ENCODE measurements at places on chromosomes 16 and 17.

- peak; percentile 12 for DNase-seq
These were observed 868 bp downstream of the FAM20A start for GRCh38 chr17:68600067-68600930.

- peak; percentile 43 for DNase-seq
These were observed 7.7 kb downstream of the HAPSTR1 start for GRCh38 chr16:9099131-9099625.

DNA sequence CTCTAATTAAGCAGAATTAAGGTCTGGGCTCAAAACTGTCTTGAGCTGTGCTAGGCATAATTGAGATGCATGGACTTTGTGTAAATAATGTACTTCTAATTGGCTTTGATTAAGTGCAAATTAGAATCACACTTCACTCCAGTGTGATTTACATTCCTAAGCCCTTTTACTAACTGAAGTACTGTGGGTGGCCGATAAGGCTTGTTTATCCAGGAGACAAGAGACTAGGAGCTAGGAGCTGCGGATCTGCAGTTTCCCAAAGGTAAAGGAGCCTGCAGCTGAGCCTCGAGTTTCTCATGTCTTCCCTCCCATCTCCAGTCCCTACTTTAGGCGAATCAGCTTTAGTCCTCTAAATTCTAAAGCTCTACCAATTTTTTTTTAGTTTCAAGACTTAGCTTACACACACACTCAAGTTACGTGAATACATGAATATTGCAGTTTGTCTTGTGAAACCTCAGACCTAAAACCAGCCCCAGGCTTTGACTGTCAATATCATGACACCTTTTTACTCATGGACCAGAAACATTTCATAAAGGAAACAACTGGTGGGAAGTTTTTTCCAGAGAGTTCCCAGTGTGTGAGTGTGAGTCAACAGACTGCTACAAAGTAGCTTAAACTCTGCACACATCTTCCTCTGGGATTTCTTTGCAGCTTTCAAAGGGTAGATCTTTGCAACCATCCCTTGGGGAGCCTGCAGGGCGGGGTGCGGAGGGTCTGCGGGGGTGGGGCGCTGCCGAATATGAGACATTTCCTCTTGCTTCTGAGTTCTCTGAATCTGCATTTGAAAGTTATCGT lies 113.9 kb upstream of the TBX2 start:
- peak; percentile 43 for DNase-seq

GRCh38 chr17:8418471-8418870 lies 17.2 kb upstream of the NDEL1 start:
- no peak for DNase-seq

- no peak for DNase-seq
These were observed 52.8 kb downstream of the MARCHF10 start for GRCh38 chr17:62755141-62755851.

DNA sequence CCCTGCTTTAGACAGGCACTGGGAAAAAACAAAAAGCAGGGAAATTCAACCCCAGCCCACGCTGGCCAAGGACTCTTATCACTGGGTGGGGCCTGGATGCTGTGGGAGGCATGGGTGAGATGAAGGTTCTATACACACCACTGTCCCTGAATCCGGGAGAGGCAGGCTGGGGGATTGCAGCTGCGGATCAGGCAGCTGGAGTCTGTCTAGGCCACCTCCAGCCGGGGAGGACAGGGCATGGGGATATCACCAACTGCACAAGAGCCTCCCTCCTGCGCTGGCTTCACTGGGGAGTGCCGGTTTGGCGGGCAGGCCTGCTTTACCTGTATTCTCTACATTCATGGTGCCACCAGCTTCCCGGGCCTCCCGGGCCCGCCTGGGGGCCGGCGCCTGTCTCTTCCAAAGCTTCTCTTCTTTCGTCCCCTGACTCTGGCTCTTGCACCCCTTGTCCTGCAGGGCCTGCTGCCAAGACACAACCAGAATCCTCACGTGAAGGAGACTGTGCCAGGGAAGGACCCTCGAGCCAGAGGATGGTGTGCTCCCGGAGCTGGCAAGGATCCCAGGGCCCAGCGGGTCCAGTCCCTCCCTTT lies 13.9 kb downstream of the KIFC3 start:
- no peak for DNase-seq

DNA sequence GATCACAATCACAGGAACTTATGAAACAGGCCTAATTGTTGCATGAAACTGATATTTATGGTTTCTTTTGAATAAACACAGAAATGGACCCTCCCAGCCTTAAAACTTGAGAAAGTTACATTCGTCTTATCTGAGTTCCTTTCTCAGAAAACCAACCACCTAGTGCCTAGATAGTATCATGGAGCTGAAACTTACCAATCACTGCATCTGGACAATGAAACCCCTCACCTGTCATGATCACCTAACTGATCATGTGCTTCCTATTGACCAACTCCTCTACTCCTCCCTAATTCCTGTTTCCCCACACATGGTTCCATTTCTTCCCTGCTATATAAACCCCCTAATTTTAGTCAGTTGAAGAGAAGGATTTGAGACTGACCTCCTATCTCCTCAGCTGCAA lies 216.1 kb downstream of the SLC39A11 start:
- DNase-seq: no peak

GRCh38 chr17:37405955-37406634 lies 541 bp downstream of the ACACA start:
- no peak for DNase-seq

DNA sequence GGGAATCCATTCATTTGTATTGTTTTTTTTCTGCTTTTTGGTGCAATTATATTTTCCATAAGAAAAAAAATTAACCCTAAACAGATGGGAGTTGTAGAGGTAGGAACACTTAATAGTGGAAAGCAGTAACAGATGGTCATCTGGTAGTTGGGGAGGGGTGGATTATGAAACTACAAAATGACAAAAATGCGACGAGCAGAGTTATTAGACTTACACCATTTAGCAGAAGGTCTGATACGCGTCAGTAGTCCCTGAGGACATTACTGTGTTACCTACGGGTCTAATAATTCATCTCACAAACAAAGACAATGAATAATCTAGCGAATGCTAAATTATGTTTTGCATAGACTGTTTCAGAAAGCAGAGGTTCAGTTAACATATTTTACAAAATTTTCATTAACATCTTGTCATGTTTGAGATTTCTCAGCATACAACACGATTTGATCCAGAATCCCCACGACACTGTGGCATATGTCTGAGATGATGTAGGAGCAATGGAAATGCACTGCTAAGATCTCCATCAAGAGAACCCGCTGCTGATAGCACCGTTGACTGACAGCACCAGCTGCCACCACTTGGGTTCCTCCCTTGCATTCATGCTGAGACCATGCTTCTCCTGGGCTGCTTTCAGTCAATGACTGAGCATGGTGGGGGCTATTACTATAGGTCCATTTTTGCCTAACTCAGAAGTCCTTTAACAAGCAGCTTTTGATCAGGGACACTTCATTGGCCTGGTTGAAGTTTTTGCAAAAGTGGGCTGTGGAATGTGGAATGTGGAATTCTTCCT lies 182.2 kb upstream of the CPHXL start:
- DNase-seq: no peak

DNA sequence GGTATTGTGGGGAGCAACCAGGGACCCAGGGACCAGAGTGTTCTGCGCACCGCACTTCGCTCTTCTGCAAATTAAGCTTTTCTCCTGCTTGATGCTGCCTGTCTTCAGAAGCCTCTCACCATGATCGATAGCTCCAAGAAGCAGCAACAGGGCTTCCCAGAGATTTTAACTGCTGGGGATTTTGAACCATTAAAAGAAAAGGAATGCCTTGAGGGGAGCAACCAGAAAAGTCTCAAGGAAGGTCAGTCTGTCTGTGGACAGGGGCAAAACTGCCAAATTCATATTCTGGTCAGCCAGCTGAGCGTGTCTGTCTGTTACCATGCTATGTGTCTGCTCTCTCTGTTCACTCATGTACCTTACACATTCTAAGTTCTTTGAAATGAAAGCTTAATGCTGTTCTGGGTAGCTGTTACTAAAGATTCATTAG lies 115.7 kb downstream of the MRTFB start:
- DNase-seq: no peak

DNA sequence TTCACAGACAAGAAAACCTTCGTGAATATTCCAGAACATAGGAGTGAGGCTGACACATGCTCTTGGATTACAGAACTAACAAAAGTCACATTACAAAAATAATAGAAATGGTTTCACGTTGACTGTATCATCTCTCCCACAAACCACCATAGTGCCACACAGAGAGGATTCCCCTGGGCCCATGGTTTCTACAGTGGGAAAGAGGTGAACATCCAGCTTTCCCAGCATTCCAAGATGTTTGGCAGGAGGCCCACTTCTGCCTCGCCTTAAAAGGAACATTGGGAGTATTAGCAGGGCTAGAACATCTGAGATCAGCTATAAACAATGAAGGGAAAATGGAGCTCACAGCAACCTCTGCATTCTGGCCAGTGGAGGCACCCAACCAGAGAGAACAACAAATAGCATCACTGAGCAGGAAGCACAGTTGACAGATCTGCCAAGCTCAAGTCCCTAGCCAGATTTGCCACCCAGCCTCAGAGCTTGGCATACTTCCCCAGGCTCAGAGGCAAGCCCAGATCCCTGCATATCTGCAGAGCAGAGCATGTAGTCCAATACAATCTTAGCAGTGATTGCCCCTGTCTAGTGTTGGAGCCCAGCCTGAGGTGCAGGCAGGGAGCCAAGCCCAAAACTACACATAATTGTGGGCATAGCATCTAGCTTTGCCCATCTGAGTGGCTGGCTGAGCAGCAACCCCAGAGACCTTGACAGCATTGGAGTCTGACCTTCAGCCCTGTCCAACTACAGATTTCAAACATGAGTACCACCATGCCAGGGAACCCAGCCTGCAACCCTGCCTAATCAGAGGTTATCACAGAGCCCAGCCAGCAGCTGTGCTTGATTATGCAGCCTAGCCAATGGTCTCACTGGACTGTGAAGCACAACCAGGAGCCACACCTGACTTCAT lies 260.4 kb downstream of the CEP112 start:
- DNase-seq: no peak

Data from activated CD4-positive, alpha-beta T cell treated with anti-CD3 and anti-CD28 coated beads for 48 hours (primary cell).